ENCODE measurements at places on chromosomes 3 and 15.

DNA sequence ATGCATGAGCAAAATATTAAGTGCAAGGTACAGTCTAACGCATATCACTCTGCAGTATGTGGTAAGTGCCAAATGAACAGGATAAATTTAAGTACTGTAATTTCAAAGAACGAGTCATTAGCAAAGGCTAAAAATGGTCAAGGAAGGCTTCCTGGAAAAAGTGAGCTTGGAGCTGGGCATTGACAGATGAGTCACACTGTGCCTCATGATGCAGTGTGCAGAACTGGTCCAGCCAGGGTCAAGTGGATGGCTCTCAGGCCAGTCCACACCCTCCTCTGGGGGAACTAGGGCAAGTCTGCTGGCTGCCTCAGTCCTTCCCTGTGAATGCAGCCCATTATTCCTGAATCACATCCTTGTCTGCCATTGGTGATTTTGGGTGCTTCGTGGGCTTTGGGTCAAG, 76.3 kb downstream of the CACNA1D start:
- DNase-seq = no peak

DNA sequence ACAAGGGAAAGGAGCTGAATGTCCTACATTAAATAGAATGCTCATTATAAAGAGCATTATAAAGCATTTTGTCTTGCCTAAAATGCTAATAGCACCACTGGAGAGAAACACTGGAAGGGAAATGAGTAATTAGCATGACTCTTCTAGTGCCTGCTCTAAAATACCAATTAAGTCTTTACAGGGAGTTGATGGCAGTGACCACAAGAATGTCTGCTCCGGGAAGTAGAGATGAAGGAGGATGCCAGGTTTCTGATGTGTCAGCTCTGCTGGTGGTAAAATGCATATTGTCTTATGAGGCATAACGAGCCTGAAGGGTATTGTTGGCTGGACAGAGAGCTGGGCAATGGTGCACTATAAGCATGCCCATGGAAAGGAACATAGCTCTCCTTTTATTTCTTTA, 49.5 kb downstream of the MYLK start:
- DNase-seq = no peak

DNA sequence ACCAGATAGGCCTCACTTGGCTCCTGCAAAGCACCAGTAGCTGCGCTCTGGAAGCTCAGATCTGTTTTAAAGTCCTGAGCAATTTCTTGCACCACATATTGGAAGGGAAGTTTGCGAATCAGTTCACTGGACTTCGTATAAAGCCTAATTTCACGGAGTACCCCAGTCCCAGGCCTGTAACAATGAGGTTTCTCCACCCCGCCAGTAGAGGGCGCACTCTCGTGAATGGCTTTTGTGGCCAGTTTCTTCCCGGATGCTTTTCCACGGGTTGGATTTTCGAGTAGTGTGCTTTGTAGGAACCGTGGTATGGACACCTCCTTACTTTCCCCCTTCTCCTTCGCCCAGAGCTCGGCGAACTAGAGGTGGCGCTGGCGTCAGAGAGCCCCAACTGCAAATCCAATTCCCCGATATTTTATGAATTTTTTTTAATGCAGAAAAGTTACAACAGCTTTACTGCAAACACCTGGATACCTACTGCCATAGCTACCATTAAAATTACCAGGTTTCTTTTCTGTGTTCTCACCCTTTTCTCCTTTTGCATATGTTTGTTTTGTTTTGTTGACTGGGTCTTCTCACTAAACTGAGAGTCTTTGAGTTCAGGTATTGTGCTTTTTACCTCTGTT, 13.3 kb downstream of the RARB start:
- no peak for DNase-seq

- no peak for DNase-seq
Measured at GRCh38 chr15:95558131-95558530, 772.4 kb upstream of the NR2F2 start.

- DNase-seq = no peak
Measured at GRCh38 chr3:30353711-30354467, 252.5 kb upstream of the TGFBR2 start.

DNA sequence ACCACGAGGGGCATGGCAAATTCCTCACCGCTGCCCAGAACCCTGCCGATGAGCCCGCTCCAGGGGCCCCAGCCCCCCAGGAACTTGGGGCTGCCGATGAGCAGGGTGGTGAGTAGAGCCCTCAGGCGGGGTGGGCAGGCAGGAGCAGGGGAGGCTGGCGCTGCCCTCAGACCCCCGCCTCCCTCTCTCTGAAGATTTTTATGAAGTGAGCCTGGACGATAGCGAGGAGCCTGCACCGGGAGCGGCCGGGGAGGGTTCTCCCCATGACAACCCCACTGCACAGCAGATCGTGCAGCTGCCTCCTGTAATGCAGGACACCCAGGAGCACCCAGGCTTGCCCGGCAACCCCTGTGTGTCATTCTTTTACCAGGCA, 56.7 kb upstream of the UBE2Q2 start:
- DNase-seq = no peak

- no peak for DNase-seq
Measured at GRCh38 chr3:184697845-184698244, 14.0 kb downstream of the MAGEF1 start.

- no peak for DNase-seq
Measured at GRCh38 chr3:30542897-30543296, 63.5 kb upstream of the TGFBR2 start.

GRCh38 chr15:76514282-76514681, 177.7 kb downstream of the ISL2 start:
- DNase-seq = no peak

DNA sequence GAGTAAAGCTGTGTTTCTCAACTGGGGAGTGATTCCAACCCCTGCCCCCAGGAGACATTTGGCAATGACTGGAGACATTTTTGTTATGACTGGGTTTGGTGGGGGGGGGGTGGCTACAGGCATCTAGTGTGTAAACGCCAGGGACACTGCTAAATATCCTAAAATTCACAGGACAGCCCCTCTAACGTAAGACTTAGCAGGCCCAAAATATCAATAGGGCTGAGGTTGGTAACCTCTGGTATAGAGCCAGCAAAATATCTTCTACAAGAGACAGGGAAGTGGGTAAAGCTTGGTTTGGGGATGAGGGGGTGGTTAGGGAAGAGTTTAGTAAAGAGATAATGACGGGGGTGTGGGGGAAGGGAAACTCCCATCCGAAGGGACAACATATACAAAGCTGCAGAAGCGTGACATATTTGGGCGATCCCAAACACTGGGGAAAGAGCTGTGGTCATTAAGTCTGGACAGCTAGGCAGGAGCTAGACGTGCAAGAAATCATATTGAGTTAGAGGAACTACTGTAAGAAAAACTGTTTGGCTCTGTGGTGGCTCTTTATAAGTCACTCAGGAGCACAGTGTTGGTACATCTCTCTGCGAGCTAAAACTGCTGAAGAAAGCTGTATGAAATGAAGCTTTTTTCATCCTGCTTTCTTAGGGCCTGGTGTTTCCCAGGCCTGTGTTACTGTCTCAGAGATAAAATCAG, 697 bp upstream of the TRIM69 start:
- no peak for DNase-seq
